ENCODE measurements at places on chromosomes 5 and 9.

DNA sequence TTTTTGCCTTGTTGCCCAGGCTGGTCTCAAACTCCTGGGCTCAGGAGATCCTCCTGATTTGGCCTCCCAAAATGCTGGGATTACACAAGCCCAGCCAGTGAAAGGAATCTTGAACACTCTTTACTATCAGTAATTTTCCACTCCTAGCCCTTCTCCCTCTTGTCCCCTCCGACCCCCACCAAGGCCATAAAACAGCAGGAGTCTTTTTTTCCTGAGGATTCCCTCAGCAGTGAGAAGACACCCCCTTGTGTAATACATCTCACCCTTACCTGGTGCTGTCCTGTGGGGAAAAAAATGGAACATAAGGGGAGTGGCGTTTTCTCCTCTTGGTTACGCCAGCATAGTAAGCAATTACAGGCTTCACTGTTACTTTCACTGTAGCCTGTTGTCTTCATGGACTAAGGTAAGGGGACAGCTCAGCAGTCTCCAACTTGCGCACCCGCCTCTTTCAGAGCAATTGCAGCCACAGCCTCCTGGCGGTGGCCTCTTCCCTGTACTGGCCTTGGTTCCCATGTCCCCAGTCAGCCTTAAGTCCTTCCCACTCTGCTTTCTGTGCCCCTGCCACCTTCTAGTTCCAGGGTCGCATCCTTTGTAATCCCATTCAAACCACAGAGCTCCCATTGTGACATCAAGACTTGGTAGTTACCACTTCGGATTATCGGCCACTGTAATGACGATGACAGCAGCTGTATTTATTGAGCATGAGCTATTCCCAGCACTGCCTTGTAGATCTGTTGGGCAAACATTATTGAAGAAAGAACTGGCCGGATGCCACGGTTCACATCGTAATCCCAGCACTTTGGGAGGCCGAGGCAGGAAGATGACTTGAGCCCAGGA, 10.0 kb downstream of the NAIF1 start:
- peak; percentile 84 for DNase-seq

- no peak for DNase-seq
Measured at GRCh38 chr5:127060470-127060985, 12.8 kb downstream of the C5orf63 start.

- no peak for DNase-seq
Measured at GRCh38 chr9:109919736-109920408, 139.9 kb downstream of the PALM2AKAP2 start.

DNA sequence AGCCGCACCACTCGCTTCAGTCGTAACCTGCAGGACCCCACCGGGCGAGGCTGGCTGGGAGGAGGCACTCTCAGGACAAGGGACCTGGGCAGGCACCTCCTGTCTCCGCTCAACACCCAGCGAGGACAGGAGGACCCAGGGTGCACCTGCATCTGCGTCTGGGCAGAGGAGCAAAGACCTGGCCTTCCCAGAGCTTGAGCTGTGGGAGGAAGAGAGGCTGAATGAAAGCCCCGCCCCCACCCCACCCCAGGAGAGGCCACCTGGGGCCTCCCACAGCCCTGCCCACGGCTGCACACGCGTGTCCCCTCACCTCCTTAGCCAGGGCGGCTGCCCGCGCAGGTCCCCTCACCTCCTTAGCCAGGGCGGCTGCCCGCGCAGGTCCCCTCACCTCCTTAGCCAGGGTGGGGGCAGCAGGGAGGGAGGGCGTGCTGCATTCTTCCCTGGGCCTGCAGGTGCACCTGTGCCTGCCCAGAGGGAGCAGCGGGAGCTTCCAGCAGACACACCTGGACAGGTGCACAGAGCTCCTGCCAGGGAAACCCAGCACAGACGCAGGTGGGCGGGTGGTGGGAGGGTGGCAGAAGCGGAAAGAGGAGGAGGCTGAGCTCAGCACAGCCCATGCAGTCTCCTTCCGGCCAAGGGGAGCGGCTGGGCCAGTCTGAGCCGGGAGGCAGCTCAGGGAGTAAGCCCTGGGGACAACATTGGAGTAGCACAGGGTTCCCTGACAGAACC, 18.5 kb upstream of the SLC12A7 start:
- peak; percentile 40 for DNase-seq

- DNase-seq: no peak
Measured at GRCh38 chr9:5578018-5578697, 50.7 kb upstream of the RIC1 start.

DNA sequence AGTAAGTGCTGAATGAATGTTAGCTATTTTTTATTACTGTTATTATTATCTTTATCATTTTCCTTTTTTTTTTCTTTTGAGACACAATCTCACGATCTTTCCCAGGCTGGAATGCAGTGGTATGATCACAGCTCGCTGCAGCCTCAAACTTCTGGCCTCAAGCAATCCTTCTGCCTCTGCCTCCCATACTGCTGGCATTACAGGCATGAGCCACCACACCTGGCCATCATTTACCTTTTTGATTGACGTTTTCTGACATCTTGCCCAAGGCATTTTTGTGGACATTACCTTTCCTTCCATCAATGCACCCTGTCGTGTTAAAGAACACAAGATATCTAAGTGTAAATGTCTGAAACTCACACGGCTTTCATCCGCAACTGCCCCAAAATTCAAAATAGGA, 138.2 kb downstream of the GAS1 start:
- no peak for DNase-seq
